ENCODE measurements at places on chromosomes 11 and 22.
A peak's percentile ranks its signal among the peaks of the same experiment; 100 is the strongest.

- DNase-seq = no peak
Observed at GRCh38 chr22:20203552-20204201, 52.8 kb upstream of the CCDC188 start.

DNA sequence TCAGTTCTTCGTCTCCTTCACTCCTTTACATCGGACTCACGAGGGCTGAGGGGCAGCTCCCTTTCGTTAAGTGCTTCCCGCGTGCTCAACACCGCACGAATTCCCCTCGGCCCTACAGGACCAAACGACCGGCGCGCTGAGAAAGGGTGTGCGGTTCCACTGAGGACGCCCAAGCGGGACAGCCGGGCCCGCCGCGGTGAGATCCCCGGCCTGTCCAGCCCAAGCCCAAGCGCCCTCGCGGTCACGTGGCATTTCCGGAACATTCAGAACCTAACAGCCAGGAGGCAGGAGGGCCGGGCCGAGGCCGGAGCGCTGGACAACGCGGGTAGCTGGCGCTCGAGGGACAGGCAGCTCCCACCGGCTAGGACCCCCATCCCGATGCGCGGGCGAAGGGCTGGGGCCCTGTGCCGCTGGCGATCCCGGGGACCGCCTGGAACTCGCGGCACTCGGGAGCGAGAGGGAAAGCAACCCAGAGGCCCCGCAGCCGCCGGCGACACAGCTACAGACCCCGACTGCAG, 737 bp upstream of the STIP1 start:
- peak; percentile 81 for DNase-seq

GRCh38 chr11:779955-780532, 2.8 kb upstream of the GATD1 start:
- DNase-seq = no peak

DNA sequence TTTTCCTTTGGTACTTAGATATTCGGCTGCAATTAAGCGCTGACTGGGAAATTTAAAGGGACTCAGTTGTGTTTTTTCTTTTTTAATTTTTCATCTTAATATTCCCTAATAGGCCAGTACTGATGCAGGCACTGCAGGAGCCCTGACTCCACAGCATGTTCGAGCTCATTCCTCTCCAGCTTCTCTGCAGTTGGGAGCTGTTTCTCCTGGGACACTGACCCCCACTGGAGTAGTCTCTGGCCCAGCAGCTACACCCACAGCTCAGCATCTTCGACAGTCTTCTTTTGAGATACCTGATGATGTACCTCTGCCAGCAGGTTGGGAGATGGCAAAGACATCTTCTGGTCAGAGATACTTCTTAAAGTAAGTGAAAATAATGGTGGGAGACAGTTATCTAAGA, 3.8 kb downstream of the YAP1 start:
- DNase-seq = no peak

DNA sequence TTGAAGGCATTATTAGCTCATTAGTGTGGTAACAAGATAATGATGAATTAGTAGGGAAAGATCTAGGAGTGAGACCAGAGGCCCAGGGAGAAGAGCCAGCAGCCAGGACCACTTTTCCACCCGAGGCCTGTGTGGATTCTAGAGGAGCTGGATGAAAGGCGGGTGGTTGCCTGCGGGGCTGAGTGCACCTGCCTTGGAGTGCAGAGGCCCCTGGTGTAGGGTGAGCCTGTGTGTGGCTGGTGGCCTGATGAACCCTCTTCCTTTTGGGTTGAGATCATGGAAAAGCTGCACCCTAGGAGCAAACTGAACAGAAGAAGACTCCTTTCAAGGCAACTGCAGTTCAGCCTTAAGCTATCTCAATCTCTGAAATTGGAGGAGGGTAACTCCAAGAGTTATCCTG, 5.9 kb upstream of the TP53AIP1 start:
- DNase-seq = no peak

- no peak for DNase-seq
Observed at GRCh38 chr11:125036933-125037332, 26.2 kb upstream of the SLC37A2 start.

DNA sequence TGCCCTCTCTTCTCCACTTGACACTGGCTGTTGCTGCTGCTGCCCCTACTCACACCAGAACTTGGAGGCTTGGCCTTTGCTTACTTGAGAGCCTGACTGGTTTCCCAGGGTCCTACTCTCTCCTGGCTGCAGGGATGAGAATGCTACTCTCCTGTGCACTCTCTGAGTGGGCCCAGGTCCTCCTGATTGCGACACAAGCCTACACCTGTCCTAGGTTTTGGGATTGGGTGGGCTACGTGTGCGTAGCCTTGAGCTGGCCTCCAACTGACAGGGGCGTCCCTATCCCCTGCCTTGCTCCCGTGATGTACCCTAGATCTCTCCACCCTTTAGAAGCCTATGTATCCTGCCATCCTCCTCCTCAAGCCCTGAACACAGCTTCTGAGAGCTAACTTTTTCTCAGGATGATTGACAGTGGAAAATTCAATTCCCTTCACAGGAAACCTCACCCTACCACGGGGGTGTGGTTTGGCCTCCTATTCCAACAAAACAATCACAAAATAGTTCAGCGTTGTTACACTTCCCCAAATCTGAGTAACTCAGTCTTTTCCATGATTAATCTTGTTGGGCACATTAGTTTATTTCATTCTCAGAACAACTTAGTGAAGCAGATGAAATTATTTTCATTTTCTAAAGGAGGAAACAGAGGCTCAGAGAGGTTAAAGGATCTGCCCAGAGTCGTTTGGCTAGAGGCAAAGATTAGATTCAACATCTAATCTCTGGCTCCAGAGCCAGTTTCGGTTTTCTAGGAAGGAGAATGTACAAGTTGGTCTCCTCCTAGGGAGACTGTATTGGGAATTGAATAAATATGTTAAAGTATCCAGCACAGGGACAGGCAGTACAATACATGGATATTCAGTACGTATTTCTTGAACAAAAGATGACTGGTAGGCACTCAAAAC, 17.6 kb upstream of the AMOTL1 start:
- no peak for DNase-seq

GRCh38 chr11:22884217-22884616, 23.9 kb upstream of the CCDC179 start:
- no peak for DNase-seq

- no peak for DNase-seq
Observed at GRCh38 chr11:73394416-73395296, 18.5 kb downstream of the RELT start.

- DNase-seq = no peak
Observed at GRCh38 chr11:122707901-122708300, 52.4 kb downstream of the UBASH3B start.

- no peak for DNase-seq
Observed at GRCh38 chr22:24128021-24128420, 53.3 kb upstream of the SUSD2 start.

DNA sequence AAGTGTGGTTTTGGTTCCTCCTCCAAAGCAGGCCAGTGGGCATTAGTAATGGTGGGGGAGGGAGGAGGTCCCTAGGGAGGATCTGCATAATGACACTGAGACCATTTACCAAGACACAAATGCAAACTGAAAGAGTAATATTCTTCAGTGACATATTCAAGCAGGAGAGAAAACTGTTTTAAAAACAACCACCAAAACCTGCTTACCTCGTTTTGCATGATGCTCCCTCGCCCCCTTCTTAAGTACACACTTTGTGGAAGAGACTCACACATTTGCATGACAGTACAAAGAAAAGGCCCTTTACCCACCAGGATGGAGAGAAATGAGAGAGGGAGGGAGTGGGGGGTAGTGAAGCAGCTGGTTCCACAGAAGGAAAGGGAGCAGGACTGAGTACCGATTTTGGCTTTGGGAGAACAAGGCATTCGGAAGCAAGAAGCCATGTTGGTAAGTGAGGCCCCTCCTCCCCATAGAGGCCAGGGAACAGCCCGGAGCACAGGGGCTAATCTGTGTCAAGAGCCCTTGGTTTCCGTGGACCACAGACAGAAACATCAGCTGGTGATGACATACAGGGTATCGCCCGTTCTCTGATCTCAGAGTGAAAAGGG, 13.0 kb upstream of the OPCML start:
- DNase-seq = no peak
